AML-193 (cell line): ENCODE measurements at places on chromosomes 2 and 18.
A peak's percentile ranks its signal among the peaks of the same experiment; 100 is the strongest.

DNA sequence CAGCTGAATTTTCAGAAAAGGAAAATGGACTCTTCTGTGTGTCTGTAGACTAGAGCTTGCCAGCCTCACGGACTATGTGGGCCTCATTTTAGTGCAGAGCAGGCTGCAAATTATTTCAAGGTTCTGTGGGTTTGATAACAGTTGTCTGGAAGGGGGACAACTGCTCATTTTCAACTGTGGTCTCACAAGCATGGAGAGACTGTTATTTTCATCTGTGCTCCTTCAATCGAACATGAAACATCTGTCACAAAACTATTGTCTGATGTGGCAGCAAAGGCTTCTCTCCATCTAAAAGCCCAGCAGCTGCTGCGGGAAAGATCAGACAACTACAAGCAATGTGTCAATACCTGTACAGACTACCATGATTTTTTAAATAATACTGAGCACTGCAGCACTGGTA, 211.8 kb downstream of the LRRTM4 start:
- no peak for DNase-seq

GRCh38 chr18:55003695-55004094, 44.4 kb upstream of the CCDC68 start:
- no peak for DNase-seq

- no peak for DNase-seq
These were observed 105.7 kb upstream of the ERBB4 start for GRCh38 chr2:212644195-212644837.

- no peak for DNase-seq
These were observed 741.2 kb downstream of the NRXN1 start for GRCh38 chr2:50290718-50291117.

DNA sequence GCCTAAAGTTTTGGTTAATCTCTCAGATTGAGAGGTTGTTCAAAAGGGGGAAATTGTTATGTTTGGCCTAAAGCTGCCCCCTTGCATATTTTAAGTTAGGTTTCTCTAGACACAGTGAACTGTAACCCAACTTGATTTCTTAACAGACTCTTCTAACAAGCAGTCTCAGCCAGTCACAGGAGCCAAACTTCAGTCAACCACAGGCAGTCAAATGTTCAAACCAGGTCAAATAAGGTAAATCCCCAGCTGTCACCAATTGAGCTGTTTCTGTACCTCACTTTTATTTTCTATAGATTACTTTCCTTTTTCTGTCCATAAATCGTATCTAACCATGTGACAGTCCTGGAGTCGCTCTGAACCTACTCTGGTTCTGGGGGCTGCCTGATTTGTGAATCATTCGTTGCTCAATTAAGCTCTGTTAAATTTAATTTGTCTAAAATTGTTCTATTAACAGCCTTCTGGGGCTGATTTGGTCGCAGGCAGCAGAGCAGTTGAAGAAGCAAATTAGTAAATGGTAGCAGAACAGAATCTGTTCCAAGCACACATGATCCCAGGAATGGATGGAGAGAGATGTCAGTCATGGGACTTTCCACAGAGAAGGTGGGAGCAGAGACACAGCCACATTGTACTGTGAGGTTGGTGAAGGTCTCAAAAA, 16.4 kb upstream of the NFU1 start:
- no peak for DNase-seq

GRCh38 chr18:65415098-65415497, 335.7 kb upstream of the CDH7 start:
- no peak for DNase-seq

DNA sequence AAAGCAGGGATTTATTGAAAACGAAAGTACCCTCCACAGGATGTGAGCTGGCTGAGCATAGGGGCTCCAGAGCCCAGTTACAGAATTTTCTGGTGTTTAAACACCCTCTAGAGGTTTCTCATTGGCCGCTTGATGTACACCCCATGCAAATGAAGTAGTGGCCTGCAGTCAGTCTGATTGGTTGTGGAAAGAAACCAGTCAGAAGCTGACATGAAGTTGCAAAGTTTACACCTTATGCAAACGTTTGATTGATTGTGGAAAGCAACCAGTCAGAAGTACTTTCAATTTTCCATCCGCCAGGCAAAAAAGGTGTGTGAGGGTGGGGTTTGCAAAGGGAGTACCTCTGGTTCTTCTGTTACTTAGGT, 62.3 kb downstream of the VWA3B start:
- no peak for DNase-seq

GRCh38 chr2:85324639-85325465, 2.9 kb downstream of the TGOLN2 start:
- DNase-seq, result peak; percentile 81

GRCh38 chr2:168515502-168515901, 59.4 kb downstream of the CERS6 start:
- no peak for DNase-seq

DNA sequence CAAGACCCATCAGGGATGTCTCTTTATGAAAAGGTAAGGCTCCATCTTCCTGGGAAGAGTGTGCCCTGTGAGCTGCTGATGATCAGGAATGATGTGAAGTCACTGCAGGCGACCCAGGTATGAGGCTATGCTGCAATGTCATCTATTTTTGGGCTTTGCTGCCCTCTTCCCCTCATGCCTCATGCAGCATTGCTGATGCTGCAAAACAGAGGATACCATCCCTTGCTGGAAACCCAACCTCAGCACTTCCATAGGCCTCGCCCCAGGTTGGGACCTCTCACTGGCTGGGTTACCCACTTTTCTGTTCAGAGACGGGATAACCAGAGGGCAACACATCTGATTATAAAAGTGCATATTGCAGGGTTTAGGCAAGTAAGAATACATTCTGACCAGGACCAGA, 255.8 kb downstream of the L3MBTL4 start:
- DNase-seq, result no peak

DNA sequence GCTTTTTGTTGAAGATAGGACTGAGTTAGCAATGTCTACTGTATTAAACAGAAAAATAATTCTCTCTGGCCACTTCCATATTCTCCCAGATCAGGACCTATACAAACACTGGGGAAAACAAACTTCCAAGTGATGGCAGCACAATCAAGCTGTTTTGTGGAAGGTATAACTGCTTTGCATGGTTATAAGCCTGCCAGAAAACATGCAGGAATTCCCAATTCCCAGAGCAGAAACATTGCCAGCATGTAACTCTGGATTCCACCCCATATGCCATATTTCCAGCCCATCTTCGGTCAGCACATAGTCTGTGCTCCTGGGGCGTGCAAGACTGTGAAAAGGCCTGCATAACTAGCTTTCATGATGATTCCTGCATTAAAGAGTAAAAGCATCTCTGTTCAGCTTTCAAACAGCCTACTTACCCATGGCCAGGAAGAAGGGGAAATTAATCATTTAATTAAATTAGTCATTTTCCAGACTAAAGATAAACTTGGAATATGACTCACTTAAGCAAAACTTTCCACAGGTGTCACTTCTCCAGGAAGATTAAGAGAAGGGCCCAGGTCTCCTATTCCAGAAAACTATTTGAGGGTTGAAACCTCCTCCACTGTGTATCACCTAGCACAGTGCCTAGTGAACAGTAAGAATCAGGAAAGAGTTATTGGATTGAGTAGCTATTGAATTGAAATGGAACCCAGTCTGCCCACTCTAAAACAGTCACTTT, 280.5 kb downstream of the NRXN1 start:
- no peak for DNase-seq

GRCh38 chr2:236731767-236732580, 162.3 kb downstream of the ACKR3 start:
- DNase-seq, result no peak

GRCh38 chr2:151796774-151797173, 31.4 kb downstream of the ARL5A start:
- DNase-seq, result no peak

- DNase-seq, result no peak
These were observed 99.6 kb downstream of the DGKD start for GRCh38 chr2:233453916-233454315.

GRCh38 chr2:135800513-135801460, 36.2 kb downstream of the LCT start:
- no peak for DNase-seq

DNA sequence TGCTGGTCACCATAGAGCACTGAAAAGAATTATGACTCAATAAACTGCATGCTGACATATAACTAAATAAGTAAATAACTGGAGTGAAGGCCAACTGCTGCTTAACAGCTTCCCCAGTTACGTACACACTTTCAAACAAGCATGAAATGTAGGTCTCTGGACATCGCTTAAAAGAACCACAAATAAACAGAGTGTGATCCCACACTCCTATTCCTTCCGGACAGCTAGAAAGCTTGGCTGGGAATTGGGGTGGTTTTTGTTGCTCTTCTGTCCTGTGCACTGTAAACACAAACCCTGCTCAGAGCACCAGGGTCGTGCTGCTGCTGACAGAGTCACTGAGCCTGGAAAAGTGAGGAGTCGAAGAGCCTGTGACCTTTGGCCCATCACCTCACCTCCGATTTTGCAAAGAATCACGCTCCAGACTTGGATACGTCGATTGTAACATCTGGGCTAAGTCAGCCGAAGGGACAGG, 162.7 kb upstream of the NT5C1B start:
- no peak for DNase-seq

DNA sequence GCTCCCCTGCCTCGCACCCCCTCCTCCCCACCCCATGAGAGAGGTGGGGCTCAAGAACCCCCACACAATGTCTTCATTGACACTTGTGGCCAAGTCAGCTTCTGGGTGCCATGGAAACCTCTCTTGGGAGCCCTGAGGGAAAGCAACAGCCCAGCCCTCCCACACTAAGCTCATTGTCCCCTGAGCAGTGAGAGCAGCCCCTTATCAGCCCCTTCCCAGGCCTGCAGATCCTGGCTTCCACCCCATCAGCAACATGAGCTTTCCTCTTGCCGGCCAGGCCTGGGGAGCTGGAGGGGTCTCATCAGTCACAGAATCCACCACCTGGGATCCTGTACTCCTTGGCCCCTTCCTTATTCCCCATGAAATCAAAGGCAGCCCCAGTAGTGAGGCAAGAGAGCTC, 107.8 kb upstream of the ST3GAL5 start:
- DNase-seq, result no peak

DNA sequence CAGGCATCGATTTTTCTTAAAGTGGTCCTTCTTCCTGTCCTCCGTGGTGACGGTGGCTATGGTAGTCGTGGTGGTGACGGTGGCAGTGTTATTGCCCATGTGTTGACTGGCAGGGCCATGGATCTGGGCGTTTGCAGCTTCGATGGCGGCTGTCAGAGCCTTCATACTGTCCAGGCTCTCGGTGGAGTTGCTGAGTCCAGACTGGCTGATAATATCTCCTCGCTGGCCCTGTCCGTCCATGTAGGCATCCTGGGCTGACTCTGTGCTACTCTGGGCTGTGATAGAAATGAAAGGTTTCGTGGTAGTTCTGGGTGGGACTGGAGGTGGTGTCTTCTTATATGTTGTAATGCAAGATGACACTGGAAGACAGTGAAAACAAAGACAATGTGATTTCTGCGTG, 131.9 kb downstream of the TGIF1 start:
- no peak for DNase-seq

- no peak for DNase-seq
These were observed 77.1 kb downstream of the CYRIA start for GRCh38 chr2:16588565-16588964.

GRCh38 chr2:576292-576691, 100.9 kb downstream of the TMEM18 start:
- no peak for DNase-seq
